Upper lobe of left lung (tissue), 6 donors: ENCODE measurements at places on chromosomes 6 and 20.

GRCh38 chr6:22643780-22644179 is 74.4 kb downstream of the HDGFL1 start:
- DNase-seq, result no peak

GRCh38 chr6:167840526-167841179 is 13.9 kb downstream of the AFDN start:
- DNase-seq, result no peak

DNA sequence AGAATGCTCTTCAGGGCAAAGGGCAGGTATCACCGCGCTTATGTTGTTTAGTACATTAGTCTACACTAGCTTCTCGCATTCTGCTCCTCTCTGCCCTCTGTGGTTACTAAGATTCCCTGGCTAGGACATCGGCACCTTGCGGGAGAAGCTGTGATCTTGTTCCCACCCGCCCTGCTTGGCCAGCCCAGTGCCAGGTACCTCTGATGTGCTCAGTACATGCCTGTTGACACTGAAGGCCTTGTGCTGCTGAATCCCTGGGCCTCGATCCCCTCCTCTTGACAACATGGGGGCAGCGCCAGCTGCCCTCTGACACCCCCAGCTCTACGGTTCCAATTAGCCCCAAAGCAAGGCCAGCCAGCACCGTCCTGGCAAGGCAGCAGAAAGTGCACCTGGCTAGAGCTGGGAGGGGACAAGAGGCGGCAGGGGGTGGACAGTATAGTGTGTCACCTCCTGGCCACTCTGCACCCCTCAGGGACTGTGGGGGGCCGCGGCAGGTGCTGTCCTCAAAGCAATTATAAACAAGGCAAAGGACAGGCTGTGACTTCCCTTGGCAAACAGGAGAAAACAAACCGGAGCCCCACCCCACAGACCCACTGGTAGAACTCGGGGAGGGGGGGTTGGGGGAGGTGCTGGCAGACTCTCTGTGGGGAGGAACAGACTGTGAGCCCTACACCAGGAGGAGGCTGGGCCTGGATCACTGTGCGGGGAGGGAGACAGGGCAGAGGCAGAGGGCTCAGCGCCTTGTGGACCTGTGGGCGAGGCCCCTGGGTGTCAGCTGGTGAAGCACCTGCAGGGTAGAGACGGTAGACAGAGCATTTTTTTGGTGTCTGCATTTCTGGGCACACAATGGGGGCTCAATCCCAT is 7.1 kb downstream of the TFEB start:
- no peak for DNase-seq

GRCh38 chr20:51021067-51022025 is 1.6 kb downstream of the KCNG1 start:
- no peak for DNase-seq

DNA sequence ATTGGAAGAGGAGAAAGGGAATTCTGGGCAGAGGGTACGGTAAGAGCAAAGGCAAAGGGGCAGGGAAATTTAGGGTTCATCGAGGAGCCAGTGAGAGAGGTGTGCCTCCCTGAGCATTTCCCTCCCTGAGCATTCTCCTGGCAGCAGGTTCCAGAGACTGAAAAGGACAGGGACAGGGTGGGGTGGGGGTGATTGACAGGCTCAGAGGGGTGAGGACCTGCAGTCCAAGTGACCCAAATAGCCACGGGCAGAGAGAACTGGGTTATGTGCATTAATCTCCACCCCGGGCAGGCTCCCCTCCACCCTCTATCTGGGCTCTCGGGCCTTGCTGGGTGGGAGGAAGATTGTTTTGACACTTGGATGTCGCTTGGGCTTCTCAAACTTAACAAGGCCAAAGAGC is 69.5 kb downstream of the KCNB1 start:
- DNase-seq, result no peak

- DNase-seq, result no peak
Measured at GRCh38 chr6:42947950-42948349, 12.6 kb upstream of the GNMT start.

GRCh38 chr6:134346932-134347545 is 29.1 kb upstream of the SGK1 start:
- DNase-seq, result no peak

- DNase-seq, result no peak
Measured at GRCh38 chr6:116175344-116175743, 49.4 kb upstream of the COL10A1 start.

- no peak for DNase-seq
Measured at GRCh38 chr6:105545228-105545920, 142.5 kb upstream of the PREP start.

- no peak for DNase-seq
Measured at GRCh38 chr6:170107606-170108222, 183.2 kb downstream of the DLL1 start.

DNA sequence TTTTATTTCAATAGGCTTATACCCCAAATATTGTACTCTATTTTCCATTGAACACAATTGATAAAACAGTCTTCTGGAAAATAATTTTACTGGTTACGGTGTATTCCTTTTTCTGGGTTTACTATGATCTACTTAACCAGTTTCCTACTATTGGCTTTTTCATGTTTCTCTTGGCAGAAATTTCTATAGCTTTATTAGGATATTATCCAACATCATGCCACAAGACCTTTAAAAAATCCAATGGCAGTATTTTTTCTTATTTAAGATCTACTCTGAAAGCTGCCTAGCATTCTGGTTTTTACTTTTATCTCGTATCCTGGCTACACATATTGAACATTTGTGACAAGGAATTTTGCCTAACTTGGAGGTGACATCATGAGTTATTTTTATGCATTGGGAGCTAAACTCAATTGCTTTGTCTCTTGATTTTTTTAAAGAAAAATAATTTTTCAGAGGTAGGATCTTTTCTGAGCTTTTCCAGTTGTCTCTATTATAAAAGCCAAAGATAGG is 45.5 kb downstream of the SLC9A8 start:
- no peak for DNase-seq

GRCh38 chr6:39665861-39666260 is 59.3 kb downstream of the KIF6 start:
- no peak for DNase-seq
